Stomach (tissue), 19 donors: ENCODE measurements at places on chromosomes 6 and 20. TPM values are rescaled to one million over a fixed set of nuclear protein-coding genes. Genes with fewer than 3 reads are reported as not detected.
A peak's percentile ranks its signal among the peaks of the same experiment; 100 is the strongest.

DNA sequence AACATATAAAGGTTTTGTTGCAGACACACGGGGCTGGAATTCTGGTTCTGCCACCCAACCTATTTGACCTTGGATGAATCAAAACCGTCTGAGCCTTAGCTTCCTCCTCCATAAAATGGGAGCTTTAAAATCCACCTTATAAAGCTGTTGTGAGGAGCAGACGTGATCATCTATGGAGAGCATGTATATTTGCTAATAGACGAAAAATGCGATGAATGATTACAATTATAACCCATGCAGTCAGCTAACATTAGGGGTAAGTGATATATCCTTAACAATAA lies 586 bp upstream of the NUP153 start:
- peak; percentile 28 for DNase-seq

The EPHA7 gene
- total RNA-seq, result 1.2 TPM

- DNase-seq, result no peak
Measured at GRCh38 chr6:146602526-146602925, 3.8 kb downstream of the ADGB start.

DNA sequence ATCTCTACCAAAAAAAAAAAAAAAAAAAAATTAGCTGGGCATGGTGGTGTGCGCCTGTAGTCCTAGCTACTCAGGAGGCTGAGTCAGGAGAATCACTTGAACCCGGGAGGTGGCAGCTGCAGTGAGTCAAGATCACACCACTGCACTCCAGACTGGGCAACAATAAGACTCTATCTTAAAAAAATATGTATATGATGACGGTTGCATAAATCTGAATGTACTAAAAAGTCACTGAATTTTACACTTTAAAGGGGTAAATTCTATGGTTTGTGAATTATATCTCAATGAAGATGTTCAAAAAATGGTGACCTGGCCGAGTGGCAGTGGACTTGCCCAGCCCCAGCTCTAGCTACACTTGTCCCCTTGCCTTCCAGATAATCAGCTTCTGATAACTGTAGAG lies 10.4 kb upstream of the ABCC10 start:
- no peak for DNase-seq

The DDX43 gene
- total RNA-seq, result not detected

DNA sequence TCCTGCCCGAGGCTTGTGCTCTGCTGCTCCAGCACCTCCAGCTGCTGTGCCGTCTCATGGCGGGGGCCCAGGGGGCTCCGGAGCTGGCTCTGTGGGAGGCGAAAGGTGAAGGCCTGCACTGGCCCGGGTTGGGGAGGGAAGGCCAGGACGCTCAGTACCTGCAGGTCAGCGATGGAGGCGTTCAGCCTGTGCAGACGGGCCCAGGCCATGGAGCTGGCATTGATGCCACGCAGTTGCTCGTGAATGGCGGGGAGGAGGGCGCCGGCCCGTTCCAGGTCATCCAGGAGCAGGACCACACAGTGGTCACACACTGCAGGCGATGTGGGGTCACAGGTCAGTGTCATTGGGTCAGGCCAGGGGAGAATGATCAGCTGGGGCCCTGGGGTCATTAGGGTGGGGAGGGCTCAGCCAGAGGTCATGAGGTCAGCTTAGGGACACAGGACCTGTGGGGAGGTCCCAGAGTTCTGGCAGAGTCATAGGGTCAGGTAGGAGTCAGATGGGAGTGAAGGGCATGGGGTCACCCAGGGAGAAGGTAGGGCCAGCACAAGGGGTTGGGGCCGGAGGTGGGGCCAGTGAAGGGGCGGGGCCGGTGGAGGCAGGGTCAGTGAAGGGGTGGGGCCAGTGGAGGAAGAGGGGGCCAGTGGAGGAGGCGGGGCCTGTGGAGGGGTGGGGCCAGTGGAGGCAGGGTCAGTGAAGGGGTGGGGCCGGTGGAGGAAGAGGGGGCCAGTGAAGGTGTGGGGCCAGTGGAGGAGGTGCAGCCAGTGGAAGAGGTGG lies 18.0 kb downstream of the ADRM1 start:
- DNase-seq, result peak; percentile 49

- peak; percentile 43 for DNase-seq
Measured at GRCh38 chr20:38126932-38127621, 38.0 kb downstream of the TGM2 start.

GRCh38 chr6:150813993-150814359 lies 51.5 kb upstream of the MTHFD1L start:
- DNase-seq, result peak; percentile 31

- DNase-seq, result peak; percentile 94
Measured at GRCh38 chr20:37344506-37345338, 1.2 kb upstream of the SRC start.

DNA sequence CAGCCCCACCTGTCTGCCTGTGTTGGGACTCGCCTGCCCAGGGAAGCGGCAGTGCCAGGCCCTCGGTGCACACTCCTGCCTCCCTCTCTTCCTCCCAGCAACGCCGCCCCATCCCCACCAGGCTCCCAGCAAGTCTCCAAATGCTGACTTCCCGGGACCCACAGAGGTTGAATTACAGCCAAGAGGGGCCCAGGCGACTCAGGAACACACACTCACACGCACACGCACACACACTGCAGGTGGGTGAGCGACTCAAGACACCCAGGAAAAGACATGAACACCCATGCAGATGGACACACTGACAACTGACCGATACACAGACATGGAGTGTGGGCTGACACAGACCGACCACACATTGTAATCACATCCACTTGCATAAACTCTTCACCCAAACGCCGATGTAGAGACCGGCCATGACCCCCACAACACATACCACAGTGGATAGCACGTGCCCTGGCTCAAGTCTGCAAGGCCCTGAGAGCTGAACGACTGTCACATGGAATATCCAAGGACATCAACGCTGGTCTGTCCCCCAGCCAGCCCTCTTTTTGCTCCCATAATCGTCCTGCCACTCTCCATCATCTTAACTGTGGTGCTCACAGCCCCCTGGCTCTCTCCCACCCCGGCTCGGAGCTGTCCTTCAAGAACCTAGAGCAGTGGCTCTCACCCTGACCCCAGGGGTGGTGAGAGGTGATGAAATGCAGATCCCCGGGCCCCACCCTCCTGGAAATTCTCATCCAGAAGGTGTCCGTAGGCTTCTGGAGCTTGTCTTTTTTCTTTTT lies 470 bp upstream of the FAM83C start:
- DNase-seq, result no peak

- DNase-seq, result peak; percentile 62
Measured at GRCh38 chr6:82251942-82252341, 4.4 kb upstream of the IBTK start.

The TRIM15 gene
- total RNA-seq, result not detected

- no peak for DNase-seq
Measured at GRCh38 chr6:38262026-38262425, 377.7 kb downstream of the BTBD9 start.

The C2 gene
- total RNA-seq, result 24.6 TPM

DNA sequence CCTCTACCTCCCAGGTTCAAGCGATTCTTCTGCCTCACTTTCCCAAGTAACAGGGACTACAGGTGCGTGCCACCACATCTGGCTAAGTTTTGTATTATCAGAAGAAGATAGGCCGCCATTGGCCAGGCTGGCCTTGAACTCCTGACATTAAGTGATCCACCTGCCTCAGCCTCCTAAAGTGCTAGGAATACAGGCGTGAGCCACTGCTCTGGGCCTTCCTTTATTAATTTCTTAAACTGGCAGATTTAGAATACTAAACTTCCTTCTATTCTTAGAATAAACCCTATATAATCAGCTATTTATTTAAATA lies 86.6 kb downstream of the HFE start:
- no peak for DNase-seq

DNA sequence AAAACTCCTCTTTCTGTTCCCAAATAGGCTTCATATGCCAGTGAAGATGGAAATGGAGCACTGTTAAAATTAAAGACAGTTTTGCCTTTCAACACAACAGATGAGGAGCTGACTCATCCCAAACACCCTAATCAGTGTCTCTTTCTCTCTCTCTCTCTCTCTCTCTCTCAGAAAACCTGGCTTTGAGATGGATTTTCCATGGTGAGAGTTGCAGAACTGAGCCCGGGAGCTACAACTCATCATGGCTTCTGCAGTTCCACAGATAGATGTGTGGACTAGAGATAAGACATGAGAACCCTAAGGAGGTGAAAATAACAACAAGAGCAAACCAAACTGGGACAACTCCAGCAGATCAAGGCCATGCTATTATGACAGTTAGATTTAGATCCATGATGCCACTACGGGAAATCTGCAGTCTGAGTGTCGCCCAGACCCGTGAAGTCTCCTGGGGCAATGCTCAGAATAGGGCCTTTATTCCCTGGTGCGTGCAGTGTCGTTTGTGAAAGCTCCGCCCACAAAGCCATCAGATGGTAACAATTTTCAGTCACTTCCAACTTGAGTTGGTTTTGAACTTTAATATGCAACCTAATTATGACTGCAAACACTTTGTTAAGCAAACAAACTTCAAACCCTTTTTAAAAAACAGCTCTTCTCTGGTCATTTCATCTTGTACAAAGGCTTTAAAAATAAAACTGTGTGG lies 338.2 kb upstream of the PREP start:
- no peak for DNase-seq

GRCh38 chr6:17101422-17102257 lies at the start of gene STMND1:
STMND1 (plus strand) TSS chr6:17102050; CDS start chr6:17102258, 208 bp downstream.
- peak; percentile 59 for DNase-seq

The DBNDD2 gene
- 10.6 TPM for total RNA-seq
